ENCODE measurements at places on chromosomes 1 and 21. TPM values are rescaled to one million over a fixed set of nuclear protein-coding genes. Genes with fewer than 3 reads are reported as not detected.

The FMO1 gene
- not detected for total RNA-seq

DNA sequence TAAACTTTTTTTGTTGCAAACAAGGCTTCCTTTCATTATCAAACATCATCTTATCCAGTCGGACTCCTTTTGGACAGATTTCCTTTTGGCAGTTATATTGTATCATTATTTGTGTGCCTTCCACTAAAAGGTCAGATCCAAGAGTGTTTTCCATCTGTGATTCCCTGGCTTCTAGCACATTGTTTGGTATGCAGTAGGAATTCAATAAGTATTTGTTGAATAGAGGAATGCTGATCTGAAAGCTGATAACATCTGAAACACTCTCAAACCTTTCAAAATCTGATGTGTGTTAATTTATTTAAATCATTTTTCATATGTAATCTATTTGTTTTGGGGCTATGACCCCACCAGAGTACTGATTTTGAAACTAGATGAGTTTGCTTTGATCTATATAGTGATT, 39.0 kb downstream of the NDC1 start:
- no peaks in the 10 kb centered on the region for H3K4me1 ChIP-seq
- H3K36me3 ChIP-seq = peaks cover 12% of the 10 kb centered on the region
- no peak overlapping the region for H3K4me3 ChIP-seq
- H3K27me3 ChIP-seq = no peaks in the 10 kb centered on the region

The C1orf87 gene
- not detected for total RNA-seq

The C1orf105 gene
- not detected for total RNA-seq

The CYB561D1 gene
- 10.6 TPM for total RNA-seq

DNA sequence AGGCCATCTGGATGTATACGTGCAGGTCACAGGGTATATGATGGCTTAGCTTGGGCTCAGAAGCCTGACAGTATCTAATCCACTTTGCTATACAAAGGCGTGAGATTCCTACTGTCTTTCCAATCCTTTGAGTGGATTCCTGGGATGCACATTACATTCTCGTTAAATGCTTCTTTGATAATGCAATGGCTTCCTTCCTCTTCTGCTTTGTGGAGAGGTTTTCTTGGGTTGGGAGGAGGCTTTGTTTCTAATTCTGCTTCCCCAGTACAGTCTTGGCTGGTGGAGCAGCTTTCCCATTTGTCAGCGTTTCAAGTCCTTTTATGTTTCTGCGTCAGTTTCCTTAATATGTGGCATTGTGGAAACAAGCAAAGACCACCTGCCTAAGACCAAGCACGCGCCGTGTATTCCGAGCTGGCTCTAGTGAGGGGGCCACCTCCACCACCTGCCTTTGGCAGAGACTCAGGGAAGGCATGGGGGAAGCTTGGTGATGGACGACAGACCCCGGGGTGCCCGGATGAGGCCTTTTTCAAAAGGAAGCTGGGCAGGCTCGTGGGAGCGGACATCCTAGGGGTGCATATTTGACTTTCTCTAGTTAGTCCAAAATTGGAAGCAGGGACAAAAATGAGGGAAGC, 72.7 kb downstream of the WDR4 start:
- H3K36me3 ChIP-seq = no peaks in the 10 kb centered on the region
- no peak for DNase-seq
- H3K27me3 ChIP-seq = no peaks in the 10 kb centered on the region
- no peak overlapping the region for H3K27ac ChIP-seq
- H3K4me1 ChIP-seq = no peaks in the 10 kb centered on the region

The COQ8A gene
- total RNA-seq = 30.7 TPM

- H3K4me1 ChIP-seq = no peaks in the 10 kb centered on the region
- no peak for DNase-seq
- no peaks in the 10 kb centered on the region for H3K27me3 ChIP-seq
- no peak overlapping the region for H3K4me3 ChIP-seq
- no peak overlapping the region for H3K27ac ChIP-seq
- H3K36me3 ChIP-seq = peaks cover 91% of the 10 kb centered on the region
Measured at GRCh38 chr1:39321979-39322378, 117.5 kb downstream of the MACF1 start.

GRCh38 chr1:98963064-98963758, 41.5 kb downstream of the PLPPR5 start:
- H3K36me3 ChIP-seq = no peaks in the 10 kb centered on the region
- H3K4me1 ChIP-seq = no peaks in the 10 kb centered on the region
- H3K27me3 ChIP-seq = no peaks in the 10 kb centered on the region

The ZNF648 gene
- total RNA-seq = not detected
